ENCODE measurements at places on chromosomes 11 and 22.

- DNase-seq = peak; percentile 9
These were observed 151.3 kb downstream of the APOL5 start for GRCh38 chr22:35868938-35869337.

DNA sequence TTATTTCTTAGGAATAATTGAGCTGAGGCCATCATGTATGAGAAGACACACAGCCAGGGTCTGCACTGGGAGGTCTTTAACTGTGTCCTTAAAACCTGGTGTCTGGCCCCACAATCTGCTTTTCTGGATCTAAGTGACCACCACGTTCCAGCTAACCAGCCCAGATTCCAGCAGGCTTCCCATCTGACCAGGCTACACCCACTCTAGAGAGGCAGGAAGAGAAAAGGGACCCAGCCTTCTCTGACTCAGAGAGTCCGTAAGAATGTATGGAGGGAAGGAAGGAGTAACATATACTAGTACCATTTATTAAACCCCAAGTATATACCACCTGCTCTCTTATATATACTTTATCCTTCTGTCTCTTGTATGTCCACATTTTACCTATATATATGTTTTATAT, 80.1 kb downstream of the LDLRAD3 start:
- DNase-seq = peak; percentile 32

DNA sequence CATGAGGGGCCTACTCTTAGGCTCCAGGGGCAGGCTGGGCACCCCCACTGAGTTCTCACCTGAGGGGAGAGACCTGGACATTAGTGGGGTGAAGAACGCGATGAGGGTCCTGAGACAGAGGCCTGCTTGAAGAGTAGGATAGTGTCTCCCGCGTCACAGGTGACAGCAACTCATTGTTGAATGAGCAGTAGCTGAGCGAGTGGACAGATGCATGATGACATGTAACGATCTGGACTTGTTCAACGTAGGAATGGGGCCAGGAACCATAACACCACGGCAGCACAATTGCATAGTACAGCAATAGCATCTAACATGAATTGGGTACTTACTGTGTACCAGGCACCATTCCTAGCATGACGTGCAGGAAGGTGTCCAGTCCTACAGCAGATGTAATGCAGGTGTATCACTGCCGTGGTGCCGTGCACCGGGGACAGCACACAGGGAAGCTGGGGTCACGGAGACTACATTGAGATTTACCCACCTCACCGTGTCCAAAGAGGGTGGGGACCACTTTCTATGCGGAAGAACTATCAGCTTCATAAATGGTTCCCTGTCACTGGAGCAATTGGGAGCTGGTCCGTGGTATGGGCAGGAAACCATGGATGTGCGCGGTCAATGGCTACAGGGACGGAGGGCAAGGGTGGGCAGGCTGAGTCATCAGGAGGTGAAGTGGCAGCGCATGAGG, 1019.1 kb downstream of the TBC1D22A start:
- DNase-seq = no peak

GRCh38 chr11:126359431-126360048, 4.1 kb downstream of the ST3GAL4 start:
- no peak for DNase-seq

- peak; percentile 58 for DNase-seq
These were observed 142.1 kb downstream of the TRPC6 start for GRCh38 chr11:101441747-101442146.

- DNase-seq = no peak
These were observed 2.4 kb downstream of the CRYBB2 start for GRCh38 chr22:25221790-25222189.

DNA sequence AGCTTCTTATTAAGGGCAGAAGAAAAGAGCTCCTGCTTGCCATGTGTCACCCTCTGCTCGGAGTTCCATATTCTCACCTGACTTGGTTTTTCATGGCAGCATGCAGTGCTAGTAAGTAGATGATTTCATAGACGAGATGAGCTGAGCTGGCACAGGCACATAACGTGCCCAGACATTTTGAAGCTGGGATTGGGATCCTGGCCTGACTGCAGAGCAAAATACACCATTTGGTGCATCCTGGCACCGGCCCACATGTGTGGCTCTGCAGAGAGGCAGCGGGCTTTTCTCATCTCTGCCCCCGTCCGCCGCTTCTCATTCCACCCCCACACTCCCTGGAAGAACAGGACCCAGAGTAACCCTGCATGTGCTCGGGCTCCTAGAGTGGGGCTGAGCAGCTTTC, 24.8 kb downstream of the FAM118A start:
- no peak for DNase-seq

DNA sequence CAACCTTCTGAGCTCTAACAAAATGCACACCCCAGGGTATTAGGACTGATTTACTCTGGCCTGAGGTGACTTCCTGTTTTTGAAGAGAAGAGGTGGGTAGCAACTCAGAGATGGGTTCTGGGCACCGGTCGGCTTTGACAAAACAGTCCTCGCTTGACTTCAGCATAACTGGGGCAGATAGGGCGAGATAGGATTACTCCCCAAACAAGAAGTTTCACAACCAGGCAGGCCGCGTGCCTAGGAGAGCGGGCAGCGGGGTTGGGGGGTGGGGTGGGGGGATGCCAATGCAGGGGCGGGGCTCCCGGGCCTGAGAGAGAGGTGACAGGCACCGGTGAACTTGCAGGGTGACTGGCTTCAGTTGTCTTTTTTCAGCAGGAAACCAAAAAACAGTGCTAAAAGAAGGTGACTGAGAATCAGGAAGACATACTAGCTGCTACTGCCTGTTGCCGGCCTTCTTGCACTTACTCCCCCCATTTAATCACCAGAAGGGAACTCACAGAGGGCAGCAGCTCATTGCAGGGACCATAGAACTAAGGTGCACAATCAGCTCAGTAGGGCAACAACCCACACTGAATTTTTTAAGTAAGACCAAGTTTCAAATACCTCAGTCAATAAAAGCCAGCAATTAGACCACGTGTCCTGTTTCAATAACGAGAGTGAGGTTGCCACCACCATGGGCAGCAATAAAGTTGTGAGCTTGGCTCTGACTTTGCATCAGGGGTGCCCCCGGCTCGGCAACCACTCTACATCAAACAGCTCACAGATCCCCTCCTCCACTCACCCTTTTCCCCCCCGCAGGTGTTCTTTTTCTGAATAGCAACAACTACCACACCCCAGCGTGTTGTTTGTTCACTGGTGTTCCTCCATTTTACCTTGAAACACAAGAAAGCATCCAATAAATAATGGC, 37.2 kb upstream of the ETS1 start:
- no peak for DNase-seq

DNA sequence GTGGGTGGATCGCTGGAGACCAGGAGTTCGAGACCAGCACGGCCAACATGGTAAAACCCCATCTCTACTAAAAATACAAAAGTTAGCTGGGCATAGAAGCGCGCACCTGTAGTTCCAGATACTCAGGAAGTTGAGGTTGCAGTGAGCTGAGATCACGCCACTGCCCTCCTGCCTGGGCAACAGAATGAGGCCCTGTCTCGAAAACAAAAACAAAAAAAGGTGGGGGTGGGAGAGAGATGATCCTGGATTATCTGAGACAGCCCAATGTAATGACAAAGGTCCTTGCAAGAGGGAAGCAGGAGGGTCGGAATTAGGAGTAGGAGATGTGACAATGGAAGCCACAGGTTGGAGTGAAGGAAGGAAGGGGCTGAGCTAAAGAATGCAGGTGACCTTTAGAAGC, 87.6 kb upstream of the APOA1 start:
- DNase-seq = no peak

Data from PC-3 (cell line).